Stimulated activated CD8-positive, alpha-beta memory T cell treated with anti-CD3 and anti-CD28 coated beads, Interleukin-4, amount 100 ng/mL, for 4 hours (primary cell): ENCODE measurements at places on chromosomes 5 and 9.

DNA sequence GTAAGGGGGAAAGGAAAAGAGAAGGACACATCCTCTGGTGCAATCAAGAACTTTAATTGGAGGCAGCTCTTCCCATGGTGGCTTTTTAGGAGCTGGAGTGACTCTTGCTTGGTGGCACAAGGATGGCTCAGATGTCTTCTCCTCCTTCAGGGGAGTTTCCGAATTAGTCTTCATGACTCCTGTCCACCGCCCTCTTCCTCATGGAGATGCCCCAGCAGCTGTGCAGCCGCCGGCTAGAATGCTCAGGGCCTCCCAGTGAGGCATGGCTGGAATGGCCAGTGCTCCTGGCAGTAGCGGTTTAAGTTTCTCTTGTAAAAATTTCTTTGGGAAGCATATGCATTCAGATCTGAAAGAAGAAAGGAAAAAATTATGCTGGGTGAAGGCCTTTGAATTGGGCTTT, 8.8 kb upstream of the TEX53 start:
- DNase-seq = no peak

DNA sequence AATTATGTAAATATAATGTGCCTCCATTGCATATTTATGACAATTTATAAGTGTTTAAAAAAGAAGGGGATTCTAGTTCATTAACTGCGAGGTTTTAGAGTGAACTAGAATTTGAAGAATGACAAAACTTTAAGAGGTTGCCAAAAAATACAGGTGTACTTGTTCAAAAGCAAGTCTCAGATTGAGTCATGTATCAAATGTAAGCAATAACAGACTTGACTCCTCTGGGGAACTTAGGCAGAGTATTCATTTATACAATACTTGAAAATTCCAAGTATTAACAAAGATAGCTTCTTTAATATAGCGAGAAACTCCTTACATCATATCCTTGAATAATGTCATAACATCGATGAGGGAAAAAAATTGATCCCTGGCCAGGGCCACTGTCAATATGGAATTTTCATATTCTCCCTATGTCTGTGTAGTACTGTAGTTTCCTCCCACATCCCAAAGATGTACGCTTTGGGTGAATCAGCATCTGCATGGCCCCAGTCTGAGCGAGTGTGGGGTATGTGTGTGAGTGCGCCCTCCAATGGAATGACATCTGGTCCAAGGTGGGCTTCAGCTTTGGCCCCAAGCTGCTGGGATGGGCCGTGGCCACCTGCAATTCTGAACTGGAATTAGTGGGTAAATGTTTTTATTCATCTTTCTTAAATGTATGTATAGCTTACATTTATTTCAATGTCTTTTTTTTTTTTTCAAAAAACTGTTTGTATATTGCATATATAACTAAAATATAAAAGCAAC, 70.1 kb downstream of the RIC1 start:
- no peak for DNase-seq

GRCh38 chr5:136330353-136331038, 34.8 kb downstream of the TRPC7 start:
- no peak for DNase-seq

DNA sequence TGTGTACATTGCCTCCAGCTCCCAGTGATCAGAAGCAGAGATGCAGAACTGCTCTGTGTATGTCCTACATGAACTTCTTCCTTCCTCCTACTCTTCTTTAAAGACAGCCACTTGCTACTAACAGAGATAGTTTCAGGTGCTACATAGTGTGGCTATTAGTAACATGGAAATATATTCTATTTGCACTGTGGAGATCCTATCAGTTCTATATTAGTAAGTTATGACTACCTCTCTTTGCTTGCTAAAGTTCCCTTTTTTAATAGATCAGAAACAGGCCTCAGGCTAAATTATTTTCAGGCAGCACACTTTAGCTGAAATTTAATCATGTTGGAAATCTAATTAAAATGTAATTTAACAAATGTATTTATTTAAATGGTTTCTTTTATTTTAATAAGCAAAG, 64.4 kb upstream of the TNFSF8 start:
- no peak for DNase-seq

GRCh38 chr5:132180134-132180745, 47.4 kb downstream of the P4HA2 start:
- no peak for DNase-seq

DNA sequence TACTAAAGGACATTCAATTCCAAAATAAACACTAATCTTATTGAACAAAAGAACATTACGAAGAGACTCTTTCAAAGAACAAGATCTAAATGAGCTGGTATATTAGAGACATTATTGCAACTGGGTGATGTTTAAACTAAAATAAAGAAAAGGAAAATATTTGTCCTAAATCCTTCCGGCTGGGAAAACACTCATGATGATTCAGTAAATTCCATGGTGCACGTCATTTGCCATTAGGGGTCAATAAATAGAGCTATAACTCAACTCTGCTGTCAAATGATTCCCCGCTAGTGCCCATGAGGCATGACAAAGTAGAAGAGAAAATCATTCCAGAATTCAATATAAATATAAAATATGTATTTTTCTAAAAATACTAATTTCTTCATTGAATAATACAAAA, 565.5 kb upstream of the TUSC1 start:
- DNase-seq = no peak

DNA sequence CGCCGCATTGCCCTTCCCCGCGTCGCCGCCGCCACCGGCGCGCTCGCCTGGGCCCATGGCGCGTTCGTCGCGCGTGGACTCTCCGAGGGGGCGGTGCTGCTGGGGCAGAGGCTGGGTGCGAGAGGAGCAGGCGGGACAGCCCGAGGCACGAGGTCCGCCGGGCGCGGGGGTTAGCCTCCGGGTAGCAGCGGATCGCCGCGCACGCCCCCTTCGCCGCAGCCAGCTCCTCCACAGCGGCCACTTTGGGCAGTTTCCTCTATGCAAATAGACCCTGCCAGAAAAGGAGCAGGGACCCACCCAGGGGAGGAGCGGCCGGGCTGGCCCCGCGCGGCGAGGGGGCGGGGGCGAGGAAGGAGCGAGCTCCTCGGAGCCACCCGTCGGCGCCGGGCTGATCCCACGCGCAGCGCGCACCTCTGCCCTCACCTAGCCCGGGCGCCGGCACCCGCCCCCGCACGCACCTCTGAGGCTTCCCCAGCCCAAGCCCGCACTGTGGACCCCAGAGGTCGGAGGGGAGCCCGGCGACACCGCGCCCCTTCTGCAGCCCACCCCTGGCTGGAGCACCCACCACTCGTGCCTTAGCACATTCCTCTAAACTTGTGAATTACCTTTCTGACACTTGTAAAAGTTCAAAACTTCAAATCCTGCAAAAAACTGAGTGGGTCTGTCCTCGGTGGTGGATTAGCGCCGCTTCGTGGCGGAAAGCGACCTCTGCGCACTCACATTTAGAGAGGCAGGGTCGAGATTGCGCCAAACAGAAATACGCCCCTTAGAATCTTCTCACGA, at the start of gene COL23A1:
TSS of gene COL23A1 (minus strand) at position 253 of the 783 bp plus-strand sequence.
- no peak for DNase-seq
